GM23248 (cell line): ENCODE measurements at places on chromosomes 4 and X.

DNA sequence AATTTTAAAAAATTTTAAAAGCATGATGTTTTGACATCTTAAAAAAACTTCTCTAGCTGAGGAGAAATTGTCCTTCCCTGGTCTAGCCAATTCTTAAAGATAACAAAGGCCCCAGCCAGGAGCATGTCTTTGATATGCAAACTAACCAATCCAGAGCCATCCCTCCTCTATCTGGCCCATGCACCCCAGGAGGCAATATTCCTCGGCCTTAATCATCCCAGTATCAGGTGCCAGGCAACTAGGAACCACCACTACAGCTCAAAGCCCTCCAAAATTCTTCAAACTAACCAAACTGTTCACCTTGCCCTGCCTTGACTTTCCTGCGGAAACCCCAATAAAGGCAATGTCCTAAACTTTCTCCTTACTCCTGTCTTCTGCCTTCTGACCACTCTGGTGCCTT lies 97.8 kb upstream of the USP9X start:
- H3K4me3 ChIP-seq, result no peak overlapping the region
- no peaks in the 10 kb centered on the region for H3K4me1 ChIP-seq
- H3K27ac ChIP-seq, result no peak overlapping the region
- no peaks in the 10 kb centered on the region for H3K36me3 ChIP-seq

GRCh38 chr4:141957416-141957815 lies 321.0 kb downstream of the IL15 start:
- H3K4me3 ChIP-seq, result no peak overlapping the region
- no peak for DNase-seq
- no peak overlapping the region for H3K27ac ChIP-seq
- no peaks in the 10 kb centered on the region for H3K36me3 ChIP-seq
- H3K4me1 ChIP-seq, result no peaks in the 10 kb centered on the region

DNA sequence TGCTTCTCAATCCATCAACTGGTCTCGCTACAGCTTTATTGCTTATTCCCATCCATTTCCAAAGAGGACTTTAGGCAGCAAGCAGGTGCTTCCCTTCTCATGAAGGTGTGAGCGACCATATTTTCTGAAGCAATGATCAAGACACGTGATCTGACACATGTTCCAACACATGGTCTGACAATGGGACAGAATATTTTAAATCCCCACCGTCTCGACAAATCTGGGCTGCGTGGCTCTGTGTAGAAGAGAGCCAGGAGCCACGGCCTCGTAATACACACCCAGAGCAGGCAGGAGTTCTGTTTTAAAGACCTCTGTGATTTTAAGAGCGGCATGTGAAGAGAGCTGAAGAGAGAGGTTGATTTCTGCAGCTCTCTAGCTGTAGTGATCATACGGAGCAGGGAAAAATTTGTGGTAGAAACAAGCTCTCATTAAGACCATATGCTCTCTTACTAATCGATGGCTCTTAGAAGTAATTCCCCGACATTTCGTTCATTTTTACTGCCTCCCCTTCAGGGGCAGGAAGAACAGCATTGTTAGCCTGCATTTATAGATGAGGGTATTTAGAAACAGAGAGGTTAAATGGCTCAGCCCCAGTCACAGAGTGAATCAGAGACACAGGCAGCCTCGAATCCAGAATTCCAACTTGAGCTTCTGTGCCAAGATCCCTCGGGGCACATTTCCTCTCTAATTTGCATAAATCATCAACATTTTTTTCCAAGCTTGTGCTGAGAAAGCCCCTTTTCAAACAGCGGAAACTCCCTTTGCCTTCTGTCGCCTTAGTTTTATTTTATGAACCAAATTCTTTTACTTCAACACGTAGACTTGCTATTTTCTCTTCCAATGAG lies 91.0 kb upstream of the BCOR start:
- peaks cover 7% of the 10 kb centered on the region for H3K4me1 ChIP-seq
- H3K27me3 ChIP-seq, result no peaks in the 10 kb centered on the region
- peak overlapping the region; percentile 21; the same call in 1 of the 2 replicates for H3K27ac ChIP-seq
- DNase-seq, result peak; percentile 70
- no peaks in the 10 kb centered on the region for H3K36me3 ChIP-seq

- no peak overlapping the region for H3K4me3 ChIP-seq
- H3K27me3 ChIP-seq, result no peaks in the 10 kb centered on the region
- peak overlapping the region; percentile 43 for H3K27ac ChIP-seq
- H3K4me1 ChIP-seq, result peaks cover 49% of the 10 kb centered on the region
- no peaks in the 10 kb centered on the region for H3K36me3 ChIP-seq
These were observed 63.3 kb upstream of the PRPS1 start for GRCh38 chrX:107565015-107565414.

DNA sequence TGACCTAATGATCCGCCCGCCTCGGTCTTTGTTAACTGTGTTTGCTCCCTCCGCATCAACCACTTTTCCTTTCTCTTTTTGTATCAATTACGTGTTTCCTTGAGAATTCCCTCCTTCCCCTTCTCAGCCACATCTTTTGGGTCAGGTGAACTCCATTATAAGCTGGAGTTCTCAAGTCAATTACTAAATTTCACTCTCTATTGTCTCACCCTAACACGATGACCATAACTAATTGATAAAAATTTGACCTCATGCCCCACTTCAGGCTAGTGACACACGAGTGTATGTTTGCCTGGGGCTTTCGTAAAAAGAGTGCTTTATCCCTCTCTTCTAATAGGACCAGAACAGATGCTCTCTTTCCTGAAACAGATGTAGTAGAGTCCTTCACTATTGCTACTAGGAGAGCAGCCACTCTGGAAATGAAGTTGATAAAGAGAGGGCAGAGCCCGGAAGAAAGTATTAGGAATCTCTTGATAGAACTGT lies 403.6 kb upstream of the ANXA10 start:
- no peak for DNase-seq
- no peak overlapping the region for H3K27ac ChIP-seq
- H3K4me3 ChIP-seq, result no peak overlapping the region
- H3K36me3 ChIP-seq, result no peaks in the 10 kb centered on the region
- H3K27me3 ChIP-seq, result no peaks in the 10 kb centered on the region

GRCh38 chr4:1205586-1206298 lies 33.4 kb upstream of the SPON2 start:
- no peak for DNase-seq
- no peaks in the 10 kb centered on the region for H3K27me3 ChIP-seq
- H3K4me3 ChIP-seq, result no peak overlapping the region
- no peaks in the 10 kb centered on the region for H3K36me3 ChIP-seq
- peaks cover 23% of the 10 kb centered on the region for H3K4me1 ChIP-seq
- H3K27ac ChIP-seq, result no peak overlapping the region

DNA sequence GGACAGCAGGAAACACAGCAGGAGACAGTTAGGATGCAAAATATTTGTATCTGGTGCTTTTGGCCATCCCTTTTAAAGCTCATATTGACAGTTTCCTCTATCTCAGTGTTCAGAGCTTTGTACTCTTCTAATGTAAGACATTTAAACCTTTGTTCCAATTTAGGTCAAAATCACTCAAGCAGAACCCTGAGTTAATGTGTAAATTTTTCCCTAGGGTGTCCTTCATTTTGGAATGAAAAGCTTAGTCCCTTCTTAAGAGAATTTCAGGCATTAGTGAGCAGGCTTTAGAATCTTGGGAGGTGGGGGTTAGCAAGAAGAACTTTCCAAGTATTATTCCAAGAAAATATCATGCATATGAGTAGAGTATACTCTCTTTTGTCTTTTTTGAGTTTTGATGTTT lies 188.7 kb downstream of the GBA3 start:
- DNase-seq, result no peak
- no peaks in the 10 kb centered on the region for H3K4me1 ChIP-seq
- H3K27ac ChIP-seq, result no peak overlapping the region
- no peaks in the 10 kb centered on the region for H3K36me3 ChIP-seq
- H3K27me3 ChIP-seq, result no peaks in the 10 kb centered on the region

DNA sequence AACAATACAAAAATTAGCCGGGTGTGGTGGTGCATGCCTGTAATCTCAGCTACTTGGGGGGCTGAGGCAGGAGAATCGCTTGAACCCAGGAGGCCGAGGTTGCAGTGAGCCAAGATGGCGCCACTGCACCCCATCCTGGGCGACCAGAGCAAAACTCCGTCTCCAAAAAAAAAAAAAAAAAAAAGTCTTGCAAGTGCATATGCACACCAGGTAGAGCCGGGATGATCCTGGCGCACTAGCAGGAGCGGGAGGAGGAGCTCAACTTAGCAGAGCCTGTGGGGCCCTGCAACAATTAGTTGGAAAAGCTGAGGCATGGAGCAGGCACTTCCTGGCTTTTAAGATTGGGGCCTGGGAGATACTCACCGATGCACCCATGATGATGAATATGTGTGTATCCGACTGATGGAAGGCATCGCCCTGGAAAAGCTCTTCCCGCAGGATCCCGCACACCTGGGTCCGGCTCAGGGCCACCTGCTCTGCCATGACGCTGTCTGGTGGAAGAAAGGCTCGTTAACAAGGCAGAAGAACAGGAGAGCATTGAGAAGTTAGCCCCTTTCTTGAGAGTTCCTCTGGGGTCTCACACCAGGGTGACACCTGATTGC lies 872 bp downstream of the G6PD start:
- H3K36me3 ChIP-seq, result no peaks in the 10 kb centered on the region
- DNase-seq, result no peak
- peaks cover 22% of the 10 kb centered on the region for H3K4me1 ChIP-seq
- no peak overlapping the region for H3K27ac ChIP-seq
- H3K27me3 ChIP-seq, result no peaks in the 10 kb centered on the region

- no peak overlapping the region for H3K4me3 ChIP-seq
- peaks cover 18% of the 10 kb centered on the region for H3K4me1 ChIP-seq
- no peaks in the 10 kb centered on the region for H3K36me3 ChIP-seq
- no peak for DNase-seq
- H3K27me3 ChIP-seq, result no peaks in the 10 kb centered on the region
These were observed 401.8 kb downstream of the PABPC4L start for GRCh38 chr4:133799717-133800315.

DNA sequence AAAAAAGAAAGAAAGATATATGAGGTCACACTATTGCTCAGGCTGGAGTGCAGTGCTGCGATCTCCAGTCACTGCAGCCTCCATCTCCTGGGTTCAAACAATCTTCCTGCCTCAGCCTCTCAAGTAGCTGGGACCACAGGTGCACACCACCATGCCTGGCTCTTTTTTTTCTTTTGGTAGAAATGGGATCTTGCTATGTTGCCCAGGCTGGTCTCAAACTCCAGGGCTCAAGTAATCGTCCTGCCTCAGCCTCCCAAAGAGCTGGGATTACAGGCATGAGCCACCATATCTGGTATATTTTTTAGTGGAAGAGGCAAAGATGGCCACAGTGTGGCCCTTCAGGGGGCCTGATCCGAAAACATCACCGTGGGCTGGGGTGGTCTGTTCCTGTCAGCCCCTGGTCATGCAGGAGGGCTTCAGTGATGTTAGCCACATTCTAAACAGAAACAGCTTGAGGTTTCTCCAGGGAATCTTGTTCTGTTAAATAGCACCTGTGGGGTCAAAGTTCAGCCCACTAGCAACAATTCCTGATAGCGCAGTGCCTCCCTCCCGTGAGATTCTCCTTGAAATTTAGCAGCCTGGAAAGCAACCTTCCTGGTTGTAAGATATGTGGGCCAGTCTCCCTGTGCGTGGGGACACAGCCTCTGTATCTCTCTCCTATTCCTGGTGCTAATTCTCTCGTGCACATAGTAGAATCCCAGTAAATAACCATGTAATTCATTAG lies 7.3 kb upstream of the DHRSX start:
- H3K36me3 ChIP-seq, result no peaks in the 10 kb centered on the region
- no peaks in the 10 kb centered on the region; the same call in 1 of the 2 replicates for H3K27me3 ChIP-seq
- no peaks in the 10 kb centered on the region for H3K4me1 ChIP-seq
- H3K27ac ChIP-seq, result no peak overlapping the region

GRCh38 chrX:115018944-115019343 lies 1.5 kb upstream of the IL13RA2 start:
- peak overlapping the region; percentile 75 for H3K27ac ChIP-seq
- no peak overlapping the region for H3K4me3 ChIP-seq
- no peaks in the 10 kb centered on the region for H3K27me3 ChIP-seq
- H3K4me1 ChIP-seq, result peaks cover 46% of the 10 kb centered on the region
- DNase-seq, result peak; percentile 58

- DNase-seq, result no peak
- no peaks in the 10 kb centered on the region for H3K36me3 ChIP-seq
- no peak overlapping the region for H3K4me3 ChIP-seq
- no peak overlapping the region for H3K27ac ChIP-seq
- no peaks in the 10 kb centered on the region for H3K4me1 ChIP-seq
These were observed 128.9 kb upstream of the DKK2 start for GRCh38 chr4:107164962-107165475.

- H3K4me3 ChIP-seq, result peak overlapping the region; percentile 88
- no peak for DNase-seq
- no peaks in the 10 kb centered on the region for H3K27me3 ChIP-seq
- peak overlapping the region; percentile 99 for H3K27ac ChIP-seq
- peaks cover 8% of the 10 kb centered on the region; the same call in 1 of the 2 replicates for H3K4me1 ChIP-seq
These were observed 796 bp upstream of the MED14 start for GRCh38 chrX:40736170-40736505.

- H3K27me3 ChIP-seq, result no peaks in the 10 kb centered on the region
- H3K36me3 ChIP-seq, result no peaks in the 10 kb centered on the region
- H3K27ac ChIP-seq, result no peak overlapping the region
- DNase-seq, result no peak
- no peak overlapping the region for H3K4me3 ChIP-seq
These were observed 98.5 kb downstream of the RPA4 start for GRCh38 chrX:96982161-96982560.

DNA sequence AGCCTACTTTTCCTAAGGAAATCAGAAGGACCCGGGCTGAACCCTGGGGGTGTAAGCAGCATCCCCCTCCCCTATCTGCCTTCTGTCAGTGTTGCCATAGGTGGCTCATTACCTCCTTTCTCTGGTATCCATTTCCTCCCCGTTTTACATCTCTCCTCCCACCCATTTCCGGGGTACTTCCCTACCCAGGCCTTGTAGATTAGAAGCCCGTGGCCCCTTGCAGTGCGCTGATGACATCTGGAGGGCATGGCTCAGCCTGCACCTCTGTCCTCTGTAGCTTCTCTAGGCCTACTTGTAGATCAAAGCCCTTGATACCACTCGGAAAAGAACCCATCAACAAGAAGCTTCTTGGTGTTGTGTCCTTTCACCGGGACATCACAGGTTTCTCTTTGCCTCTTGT lies 71.8 kb downstream of the NBDY start:
- H3K27ac ChIP-seq, result no peak overlapping the region
- H3K27me3 ChIP-seq, result no peaks in the 10 kb centered on the region
- no peaks in the 10 kb centered on the region for H3K36me3 ChIP-seq
- no peak overlapping the region for H3K4me3 ChIP-seq
- peaks cover 9% of the 10 kb centered on the region; the same call in 1 of the 2 replicates for H3K4me1 ChIP-seq

- H3K36me3 ChIP-seq, result no peaks in the 10 kb centered on the region
- H3K27ac ChIP-seq, result no peak overlapping the region
- H3K4me1 ChIP-seq, result no peaks in the 10 kb centered on the region
These were observed 16.5 kb upstream of the LEF1 start for GRCh38 chr4:108185252-108185651.

GRCh38 chrX:140038842-140039241 lies 73.5 kb upstream of the CXorf66 start:
- DNase-seq, result no peak
- no peak overlapping the region for H3K27ac ChIP-seq
- no peaks in the 10 kb centered on the region for H3K27me3 ChIP-seq
- H3K36me3 ChIP-seq, result no peaks in the 10 kb centered on the region

DNA sequence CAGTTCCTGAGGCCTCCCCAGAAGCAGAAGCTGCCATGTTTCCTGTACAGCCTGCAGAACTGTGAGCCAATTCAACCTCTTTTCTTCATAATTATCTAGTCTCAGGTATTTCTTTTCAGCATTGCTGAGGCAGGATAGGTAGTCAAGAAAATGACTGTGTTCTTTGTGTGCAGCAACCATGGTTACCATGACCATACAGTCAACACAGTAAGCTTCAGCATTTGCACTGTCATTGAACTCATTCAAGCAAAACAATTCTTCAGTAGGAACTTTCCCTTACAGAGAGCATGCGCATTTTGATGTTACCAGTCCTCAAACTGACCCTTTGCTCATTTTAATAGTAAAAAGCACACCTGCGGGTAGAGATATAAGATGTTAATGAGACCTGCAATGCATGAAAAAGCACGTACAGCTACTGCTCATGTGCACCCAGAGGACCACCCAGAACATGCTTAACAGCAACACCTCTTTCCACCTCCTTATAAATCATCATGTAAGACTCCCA lies 180.8 kb downstream of the PRKX start:
- H3K36me3 ChIP-seq, result no peaks in the 10 kb centered on the region
- H3K4me3 ChIP-seq, result no peak overlapping the region
- no peaks in the 10 kb centered on the region for H3K27me3 ChIP-seq
